ENCODE measurements at places on chromosomes 12 and 14.
A peak's percentile ranks its signal among the peaks of the same experiment; 100 is the strongest.

GRCh38 chr12:54147186-54147585, 41.6 kb downstream of the SMUG1 start:
- no peak for DNase-seq

DNA sequence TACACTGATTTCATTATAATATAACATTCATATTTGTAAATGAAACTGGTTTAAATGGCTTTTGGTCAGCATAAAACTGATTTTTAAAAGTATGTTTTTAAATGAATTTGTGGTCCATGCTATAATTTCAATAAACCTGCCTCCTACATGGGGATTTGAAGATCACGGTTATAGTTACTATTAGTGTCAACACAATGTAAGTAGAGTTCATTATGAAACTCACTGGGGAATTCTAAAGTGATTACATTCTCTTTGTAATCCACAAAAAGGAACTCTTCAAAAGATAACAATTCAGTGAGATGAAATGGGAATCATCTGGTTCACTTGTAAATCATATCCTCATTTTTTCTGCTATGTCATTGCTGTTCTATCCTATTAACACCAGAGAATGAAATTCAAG, 204.5 kb upstream of the G2E3 start:
- no peak for DNase-seq

DNA sequence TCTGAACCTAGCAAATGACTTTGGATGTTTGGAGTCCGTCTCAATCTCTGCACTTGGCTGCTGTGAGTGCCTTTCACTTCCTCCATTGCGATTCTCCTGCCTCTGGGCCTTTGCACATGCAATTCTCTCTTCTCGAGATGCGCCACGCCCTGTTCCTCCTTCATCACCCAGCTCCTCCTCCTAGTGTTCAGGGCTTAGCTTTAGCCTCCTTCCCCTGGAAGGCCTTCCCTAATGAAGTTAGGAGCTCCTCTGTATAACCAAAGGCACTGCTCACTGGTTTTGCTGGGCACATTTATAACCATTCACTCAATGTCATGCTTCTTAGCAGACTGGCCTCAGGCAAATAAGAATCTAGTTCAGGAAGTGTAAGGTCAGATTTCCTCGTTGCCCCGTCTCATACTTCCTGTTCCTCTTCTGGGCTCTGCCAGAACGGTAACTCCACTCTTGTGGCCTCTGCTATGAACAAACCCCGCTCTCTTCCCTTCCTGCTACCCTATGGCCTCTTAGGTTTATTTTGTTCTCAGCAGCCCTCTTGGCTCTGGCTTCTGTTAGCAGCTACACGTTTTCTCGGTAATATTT, 171.4 kb downstream of the CRADD start:
- DNase-seq = no peak

DNA sequence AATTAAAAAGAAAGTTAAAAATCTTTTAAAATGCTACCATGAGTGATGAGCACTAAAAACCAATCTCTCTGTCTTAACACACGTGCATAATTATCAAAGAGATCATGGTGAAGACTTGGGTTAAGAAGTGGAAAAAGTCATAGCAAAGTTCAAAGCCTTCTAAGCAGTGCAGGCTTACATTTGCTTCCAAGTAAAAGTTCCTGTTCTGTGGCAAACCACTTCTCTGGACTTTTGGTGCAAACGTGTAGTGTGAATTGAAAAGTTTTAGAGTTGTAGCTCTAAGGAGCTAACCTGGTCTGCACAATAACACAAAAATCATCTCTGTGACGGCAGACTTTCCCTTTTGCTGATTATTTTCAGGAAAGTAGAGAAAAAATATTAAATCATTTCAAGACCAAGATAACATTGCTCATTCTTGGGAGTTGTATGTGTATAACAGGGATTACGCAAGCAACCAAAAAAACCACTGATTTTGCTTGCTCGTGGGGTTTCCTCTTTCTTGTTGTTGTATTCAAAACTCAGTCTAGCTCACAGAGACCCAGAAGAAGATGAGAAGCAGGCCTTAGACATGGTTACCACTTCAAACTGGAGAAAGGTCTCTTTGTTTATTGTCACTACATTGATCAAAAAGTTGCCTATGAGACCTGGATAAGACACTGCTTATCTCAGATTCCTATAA, 2.3 kb upstream of the GLIPR1 start:
- DNase-seq = no peak

DNA sequence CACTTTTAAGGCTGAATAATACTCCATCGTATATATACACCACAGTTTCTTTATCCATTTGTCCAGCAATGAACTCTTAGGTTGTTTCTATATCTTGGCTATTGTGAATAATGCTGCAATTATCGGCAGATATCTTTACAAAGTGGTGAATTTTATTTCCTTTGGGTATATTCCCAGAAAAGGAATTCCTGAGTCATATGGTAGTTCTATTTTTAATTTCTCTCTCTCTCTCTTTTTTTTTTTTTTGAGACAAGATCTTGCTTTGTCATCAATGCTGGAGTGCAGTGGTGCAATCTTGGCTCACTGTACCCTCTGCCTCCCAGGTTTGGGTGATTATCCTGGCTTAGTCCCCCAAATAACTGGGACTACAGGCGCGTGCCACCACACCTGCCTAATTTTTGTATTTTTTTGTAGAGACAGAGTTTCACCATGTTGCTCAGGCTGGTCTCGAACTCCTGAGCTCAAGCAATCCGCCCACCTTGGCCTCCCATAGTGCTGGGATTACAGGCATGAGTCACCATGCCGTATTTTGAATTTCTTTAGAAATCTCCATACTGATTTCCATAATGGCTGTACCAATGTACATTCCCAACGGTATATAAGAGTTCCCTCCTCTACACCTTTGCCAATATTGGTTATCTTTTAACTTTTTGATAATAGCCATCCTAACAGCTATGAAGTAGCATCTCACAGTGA, 98.4 kb downstream of the EFCAB11 start:
- DNase-seq = no peak

DNA sequence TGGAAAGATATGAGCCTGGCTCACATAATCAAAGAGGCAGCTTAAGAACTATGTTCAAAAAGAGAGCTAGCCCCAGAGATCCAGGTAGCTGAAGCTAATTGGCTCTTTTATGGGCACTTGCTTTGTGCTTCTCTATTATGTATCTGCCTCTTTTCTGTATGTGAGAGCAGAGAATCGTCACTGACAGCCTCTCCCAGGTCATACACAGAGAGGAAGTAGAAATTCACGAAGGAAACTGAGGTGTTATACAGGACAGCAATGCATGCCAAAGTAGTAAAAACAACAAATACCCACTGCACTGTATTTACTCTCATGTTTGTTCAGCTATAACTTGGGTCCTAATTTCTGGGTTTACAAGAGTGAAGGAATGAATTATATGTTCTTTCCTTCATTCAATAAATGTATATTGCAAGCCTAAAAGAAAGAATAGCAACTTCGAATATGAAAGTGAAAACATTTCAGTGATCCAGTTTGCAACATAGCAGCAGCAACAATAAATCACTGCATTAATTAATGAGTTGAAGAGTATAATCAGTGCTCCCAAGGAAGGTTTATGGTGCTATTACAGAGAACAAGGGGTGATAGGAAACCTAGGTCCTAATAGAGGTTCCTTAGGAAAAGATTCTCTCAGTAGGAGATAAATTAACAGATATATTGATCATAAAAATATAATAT, 47.1 kb upstream of the ATXN7L3B start:
- peak; percentile 21 for DNase-seq

DNA sequence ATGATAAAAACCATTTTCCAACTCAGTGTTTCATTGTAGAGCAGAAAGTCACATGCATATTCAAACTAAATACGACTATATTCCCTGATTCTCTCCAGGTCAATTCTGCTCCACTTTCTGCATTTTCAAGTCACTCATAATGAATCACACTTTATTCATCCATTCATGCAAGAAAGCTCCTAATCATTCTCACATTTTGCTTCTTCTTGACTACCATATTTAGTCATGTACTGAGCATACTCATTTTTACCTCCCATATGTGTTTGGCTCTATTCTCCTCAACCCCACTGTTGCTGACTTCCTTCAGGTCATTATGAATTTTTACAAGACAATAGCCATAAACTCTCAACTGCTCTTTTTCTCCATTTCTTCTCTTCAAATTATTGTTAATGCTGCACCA, 43.4 kb upstream of the PIK3C2G start:
- DNase-seq = no peak

- no peak for DNase-seq
Measured at GRCh38 chr12:26573225-26573909, 259.6 kb downstream of the ITPR2 start.

GRCh38 chr12:82069931-82070514, 288.2 kb downstream of the CCDC59 start:
- DNase-seq = no peak

- no peak for DNase-seq
Measured at GRCh38 chr14:27387463-27387862, 789.6 kb upstream of the NOVA1 start.

- DNase-seq = no peak
Measured at GRCh38 chr14:95155045-95155444, 2.3 kb downstream of the DICER1 start.

GRCh38 chr12:92185052-92185451, 39.4 kb upstream of the BTG1 start:
- DNase-seq = no peak

- no peak for DNase-seq
Measured at GRCh38 chr14:92540472-92541048, 27.0 kb downstream of the RIN3 start.

DNA sequence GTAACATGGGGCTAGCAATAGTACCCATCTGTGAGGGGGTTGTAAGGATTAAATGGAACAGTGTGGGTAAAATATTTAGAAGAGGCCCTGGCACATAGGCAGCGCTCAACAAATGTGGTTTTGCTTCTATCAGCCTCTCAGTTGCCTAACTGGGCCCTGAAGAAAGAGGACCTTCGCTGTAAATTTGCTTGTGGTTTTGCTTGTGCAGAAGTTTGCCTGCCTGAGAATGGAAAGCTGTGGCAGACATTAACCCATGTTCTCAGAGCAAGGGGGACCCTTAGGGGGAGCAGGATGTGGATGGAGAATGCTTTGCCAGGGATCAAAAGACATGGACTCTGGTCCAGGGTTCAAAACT, 160.1 kb downstream of the BRMS1L start:
- no peak for DNase-seq

GRCh38 chr12:12992418-12993130, 7.5 kb downstream of the HEBP1 start:
- DNase-seq = no peak

GRCh38 chr12:82877963-82878362, 191.3 kb downstream of the TMTC2 start:
- DNase-seq = no peak

- no peak for DNase-seq
Measured at GRCh38 chr12:110005319-110005973, 6.2 kb downstream of the ANKRD13A start.
